ENCODE measurements at places on chromosomes 13 and 19.

DNA sequence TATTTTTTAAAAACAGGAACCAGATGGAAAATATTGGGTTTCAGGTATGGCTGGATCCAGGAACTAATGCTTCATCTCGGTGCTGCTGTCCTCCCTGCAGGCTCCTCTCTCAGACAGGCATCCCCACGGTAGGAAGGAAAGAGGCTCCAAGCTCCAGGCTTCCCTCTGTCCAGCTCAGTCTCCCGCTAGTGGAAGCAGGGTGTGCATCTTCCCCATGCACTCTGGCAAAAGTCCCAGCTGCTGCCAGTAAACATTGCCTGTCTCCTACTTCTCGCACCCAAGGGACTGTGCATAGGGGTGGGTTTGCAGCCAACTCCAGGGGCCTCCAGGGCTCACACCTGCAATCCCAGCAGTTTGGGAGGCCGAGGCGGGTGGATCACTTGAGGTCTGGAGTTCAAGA lies 29.2 kb downstream of the IL12RB1 start:
- DNase-seq: no peak

- DNase-seq: no peak
Observed at GRCh38 chr19:57110592-57111328, 9.0 kb upstream of the USP29 start.

- DNase-seq: no peak
Observed at GRCh38 chr13:44050450-44051063, 170.9 kb downstream of the LACC1 start.

- no peak for DNase-seq
Observed at GRCh38 chr13:72314210-72314609, 413.2 kb downstream of the MZT1 start.

DNA sequence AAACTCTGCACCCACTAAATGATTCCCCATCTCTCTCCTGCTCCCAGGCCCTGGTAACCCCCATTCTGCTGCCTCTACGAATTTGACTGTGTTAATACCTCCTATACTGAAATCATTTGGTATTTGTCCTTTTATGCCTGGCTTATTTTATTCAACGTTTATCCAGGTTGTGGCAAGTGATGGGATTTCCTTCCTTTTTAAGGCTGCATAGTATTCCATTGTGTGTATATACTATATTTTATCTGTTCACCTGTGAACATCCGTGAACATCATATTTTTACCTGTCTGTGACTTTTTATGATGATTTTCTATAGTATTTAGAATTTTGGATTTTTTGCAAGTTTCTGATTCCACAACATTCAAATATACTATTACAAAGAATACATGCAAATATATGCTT lies 13.9 kb upstream of the CEBPG start:
- no peak for DNase-seq

DNA sequence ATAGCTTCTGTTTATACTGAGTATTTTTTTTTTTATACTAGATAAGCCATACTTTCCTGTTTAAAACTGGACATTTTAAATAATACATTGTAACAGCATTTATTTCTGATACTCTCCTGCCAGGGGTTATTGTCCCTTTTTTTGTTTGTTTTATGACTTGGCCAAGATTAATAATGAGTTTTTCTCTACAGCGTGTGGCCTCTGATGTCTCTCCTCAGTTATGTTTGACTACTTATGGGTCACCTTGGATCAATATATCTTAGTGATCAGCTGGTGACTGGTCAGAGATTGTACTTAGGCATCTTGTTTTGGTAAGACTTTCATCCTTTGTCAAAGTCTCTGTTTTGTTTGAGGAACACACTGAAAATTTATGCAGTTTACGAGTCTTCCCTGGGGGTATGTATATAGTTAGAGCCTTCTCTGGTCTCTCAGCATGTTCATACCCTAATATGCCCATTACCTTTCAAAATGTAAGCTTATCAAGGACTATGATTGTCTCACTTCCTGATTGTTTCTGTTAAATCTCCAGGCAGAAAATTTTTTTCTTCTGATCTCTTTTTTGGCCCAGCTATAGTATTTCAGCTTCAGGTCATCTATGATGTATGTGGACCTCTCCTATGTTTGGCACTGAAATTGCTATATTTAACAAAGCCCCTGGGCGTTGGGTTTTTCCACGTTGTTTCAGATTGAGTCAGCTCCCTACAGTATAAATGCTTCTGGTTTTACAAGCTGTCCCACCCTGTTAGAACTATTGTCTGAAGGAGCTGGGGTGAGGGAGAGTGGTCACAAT lies 87.9 kb downstream of the URI1 start:
- no peak for DNase-seq

GRCh38 chr13:59587030-59587429 lies 576.7 kb downstream of the DIAPH3 start:
- no peak for DNase-seq

DNA sequence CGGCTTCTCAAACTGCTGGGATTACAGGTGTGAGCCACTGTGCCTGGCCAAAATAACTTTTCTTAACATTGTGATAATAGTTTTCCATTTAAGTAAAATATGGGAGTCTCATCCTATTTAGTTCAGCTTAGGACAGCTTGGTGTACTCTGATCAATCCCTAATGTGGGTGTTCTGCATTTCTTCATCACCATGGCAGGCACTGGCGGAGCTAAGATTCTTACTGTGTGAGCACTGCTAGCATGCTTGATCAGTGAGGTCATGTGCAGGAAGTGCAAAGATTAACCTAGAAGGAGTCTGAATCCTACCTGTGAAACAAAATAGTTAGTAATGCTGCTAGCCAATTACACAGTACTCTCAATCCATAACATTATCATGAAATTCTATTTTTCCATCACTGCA lies 1684.2 kb upstream of the SLC10A2 start:
- no peak for DNase-seq

DNA sequence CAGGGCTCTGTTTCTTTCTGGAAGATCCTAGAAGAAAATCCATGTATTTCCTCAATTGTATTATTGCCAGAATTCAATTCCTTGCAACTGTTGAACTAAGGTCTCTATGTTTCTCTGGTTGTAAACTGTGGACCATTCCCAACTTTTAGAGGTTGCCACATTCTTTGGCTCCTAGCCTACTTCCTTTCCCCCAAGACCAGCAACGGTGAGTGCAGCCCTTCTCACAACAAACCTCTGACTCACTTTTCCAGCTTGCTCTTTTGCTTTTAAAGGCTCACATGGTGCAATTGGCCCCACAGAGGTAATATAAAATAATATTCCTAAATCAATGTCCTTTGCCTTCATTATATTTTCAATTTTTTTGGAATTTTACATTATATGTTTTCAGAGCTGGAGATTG lies 371.3 kb downstream of the SLITRK5 start:
- no peak for DNase-seq

GRCh38 chr19:44912854-44913253 lies 1.6 kb upstream of the APOC1 start:
- DNase-seq: no peak

GRCh38 chr13:96248103-96248502 lies 158.2 kb downstream of the HS6ST3 start:
- DNase-seq: no peak

DNA sequence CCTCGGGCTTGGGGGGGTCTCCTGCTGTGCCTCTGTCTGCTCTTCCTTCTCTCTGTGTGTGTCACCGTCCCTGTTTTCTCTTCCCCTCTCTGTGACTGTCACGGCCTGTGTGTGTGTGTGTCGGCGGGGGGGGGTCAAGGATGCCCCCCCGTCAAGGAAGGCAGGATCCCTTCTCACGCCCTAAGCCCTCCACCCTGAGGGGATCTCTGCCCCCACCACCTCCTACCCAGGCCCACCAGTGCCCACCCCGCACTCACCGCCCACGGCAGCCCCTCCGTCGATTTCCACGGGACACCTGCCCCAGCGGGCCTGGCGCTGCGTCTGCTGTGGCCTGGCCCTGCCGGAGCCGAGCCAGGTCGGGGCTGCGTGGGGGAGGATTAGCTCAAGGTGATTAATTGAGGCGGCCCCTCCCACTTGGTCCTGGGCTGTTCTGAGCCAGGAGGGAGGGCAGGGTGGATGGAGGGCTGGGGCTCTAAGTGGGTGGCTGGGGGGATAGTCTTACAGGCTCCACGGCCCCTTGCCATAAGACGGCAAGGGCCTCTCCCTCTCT lies at the start of gene RAX2:
Gene RAX2, minus strand, starts transcription at position 323 of the 550 bp plus-strand sequence. CDS start 486 bp downstream, outside the sequence.
- no peak for DNase-seq

DNA sequence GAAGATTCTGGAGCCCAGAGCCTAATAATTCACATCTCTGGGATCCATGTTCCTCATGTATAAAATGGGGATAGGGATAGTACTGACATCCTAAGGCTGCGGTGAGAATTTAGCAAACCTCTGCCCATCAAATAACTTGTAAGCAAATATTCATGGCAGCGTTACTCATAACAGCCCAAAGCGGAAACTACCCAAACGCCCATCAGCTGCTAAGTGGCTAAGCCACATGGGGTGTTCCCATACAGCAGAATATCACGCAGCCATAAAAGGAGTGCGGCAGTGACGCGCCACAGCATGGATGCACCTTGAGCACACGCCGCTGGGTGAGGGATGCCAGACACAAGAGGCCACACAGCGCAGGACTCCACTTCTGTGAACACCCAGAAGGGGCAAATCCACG lies 19.7 kb downstream of the VRK3 start:
- no peak for DNase-seq

DNA sequence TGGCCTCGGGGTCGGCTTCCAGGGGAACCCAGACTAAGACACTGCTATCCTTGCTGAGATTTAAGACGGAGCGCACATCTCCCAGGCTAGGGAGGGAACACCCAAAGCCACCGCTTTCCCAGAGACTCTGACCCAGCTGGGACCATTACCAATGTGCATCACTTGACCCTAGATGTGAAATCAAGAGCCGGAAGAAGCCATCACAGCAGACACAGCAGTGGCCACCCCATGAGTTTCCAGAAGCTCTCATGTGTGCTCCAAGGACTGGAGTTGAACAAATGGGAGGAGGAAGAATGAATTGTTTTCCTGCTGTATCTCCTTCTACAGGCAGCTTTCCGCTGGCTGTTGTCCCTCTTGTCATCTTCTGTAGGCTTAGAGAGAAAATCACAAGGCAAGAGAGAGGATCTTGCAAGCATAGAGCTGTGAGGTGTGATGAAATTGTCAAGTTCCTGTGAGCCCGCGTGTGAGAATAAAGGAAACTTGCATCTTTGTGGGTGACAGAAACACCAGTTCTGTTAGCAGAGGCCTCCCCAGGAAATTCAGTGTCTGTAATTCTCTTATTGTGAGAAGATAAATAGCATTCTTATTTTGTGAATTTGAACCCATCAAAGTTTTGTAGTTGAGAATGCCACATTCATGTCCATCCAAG lies 711.8 kb downstream of the UQCRFS1 start:
- DNase-seq: no peak

GRCh38 chr13:29878101-29878500 lies 27.7 kb upstream of the UBL3 start:
- DNase-seq: no peak

DNA sequence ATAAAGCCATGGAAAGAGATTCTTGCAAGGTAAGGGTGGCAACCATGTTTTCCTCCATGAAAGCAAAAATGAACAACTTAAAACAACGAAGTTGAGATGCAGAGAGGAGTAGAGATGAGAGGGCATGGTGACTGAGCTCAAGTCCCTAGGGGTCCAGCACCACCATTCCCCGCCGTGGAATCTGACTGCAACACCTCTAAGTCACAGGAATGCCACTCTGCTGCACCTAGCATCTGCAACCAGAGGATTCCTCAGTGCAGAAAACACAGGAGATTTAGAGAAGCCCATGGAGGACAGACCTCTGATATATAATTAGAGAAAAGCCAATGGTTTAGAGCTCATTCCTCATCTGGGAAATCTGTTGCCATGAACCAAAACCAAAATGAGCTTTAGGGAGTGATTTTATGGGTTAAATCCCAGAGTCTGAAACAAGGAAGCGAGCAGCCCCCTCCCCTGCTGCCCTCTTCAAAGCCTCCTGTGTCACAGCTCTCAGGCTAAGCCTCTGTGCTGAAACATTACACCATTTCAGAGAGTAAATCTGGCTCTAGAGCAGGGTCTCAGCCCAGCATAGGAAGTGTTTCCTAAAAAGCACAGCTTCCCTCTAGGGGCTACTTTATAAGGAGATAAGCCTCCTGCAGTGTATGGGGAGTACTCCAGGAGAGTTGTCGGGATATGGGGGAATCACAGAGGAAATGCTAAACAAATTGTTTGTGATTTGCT lies 1043.6 kb downstream of the UQCRFS1 start:
- DNase-seq: no peak

DNA sequence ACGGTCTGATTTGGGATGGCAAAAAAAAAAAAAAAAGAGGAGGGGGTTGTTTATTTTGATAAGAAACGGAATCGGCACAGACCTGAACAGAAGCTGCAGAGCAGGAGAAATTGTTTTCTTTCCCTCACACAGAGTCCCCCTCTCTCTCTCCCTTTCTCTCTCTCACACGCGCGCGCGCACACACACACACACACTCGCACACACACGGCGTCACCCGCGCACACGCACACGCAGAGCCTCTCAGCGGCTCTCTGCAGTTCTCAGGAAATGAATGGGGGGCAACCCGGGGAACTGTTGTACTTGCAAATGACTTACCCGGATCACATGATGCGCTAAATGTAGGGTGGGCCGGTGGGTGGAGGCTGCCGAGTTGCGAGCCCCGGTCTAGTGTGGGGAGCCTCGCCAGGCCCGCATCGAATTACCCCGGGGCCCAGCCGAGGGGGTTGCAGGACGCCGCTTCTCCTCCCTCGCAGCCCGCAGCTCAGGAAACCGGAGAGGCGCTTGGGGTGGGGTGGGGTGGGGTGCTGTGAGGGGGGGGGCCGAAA lies 475 bp downstream of the KLF12 start:
- peak; percentile 83 for DNase-seq

DNA sequence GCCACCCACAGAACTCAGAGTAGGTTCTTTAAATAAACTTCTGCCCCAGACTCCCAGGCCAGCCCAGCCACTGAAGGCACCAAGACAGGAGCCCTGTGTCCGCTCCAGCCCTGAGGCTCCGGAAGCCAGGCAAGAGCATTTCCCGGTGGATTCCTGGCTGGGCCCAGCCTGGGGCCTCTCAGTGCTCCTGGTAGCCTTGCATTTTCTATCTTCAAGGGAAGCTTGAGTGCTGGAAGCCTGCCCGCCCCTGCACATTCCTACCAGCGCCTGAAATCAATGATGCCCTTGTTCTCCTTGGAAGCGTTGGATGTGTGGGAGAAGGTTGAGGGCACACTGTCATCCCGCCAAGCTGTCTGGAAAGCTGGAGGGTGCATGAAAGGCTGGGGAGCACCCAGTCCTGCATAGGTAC lies 70.3 kb downstream of the ALOX5AP start:
- DNase-seq: no peak

GRCh38 chr13:95535243-95535642 lies 17.3 kb upstream of the CLDN10 start:
- DNase-seq: no peak

- peak; percentile 89 for DNase-seq
Observed at GRCh38 chr19:42279902-42280814, 11.1 kb downstream of the CIC start.

- DNase-seq: no peak
Observed at GRCh38 chr19:23771761-23772674, 13.3 kb upstream of the ZNF681 start.

DNA sequence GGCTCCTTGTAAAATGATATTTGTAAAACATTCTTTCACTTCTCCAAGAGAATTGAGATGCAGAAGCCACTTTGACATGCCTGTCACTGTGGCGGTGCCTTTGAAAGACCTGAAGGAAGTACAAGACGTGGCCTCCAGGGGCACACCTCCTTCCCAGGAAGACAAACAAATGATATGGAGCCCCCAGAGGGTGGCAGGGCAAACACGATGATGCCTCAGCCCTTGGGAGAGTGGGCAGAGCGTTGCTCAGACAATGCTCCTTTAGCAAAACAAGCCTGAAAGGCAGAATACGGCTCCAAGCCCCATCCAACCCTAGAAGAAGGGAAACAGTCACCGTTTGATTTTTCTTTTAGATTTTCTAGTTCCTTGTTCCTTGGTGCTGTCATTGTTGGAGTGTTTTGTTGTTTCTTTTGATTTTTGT lies 9.2 kb upstream of the ATP12A start:
- no peak for DNase-seq

- no peak for DNase-seq
Observed at GRCh38 chr13:84951128-84951527, 848.1 kb downstream of the SLITRK6 start.
